ENCODE measurements at places on chromosomes 4 and X. TPM values are rescaled to one million over a fixed set of nuclear protein-coding genes. Genes with fewer than 3 reads are reported as not detected.

Gene GTPBP6
- total RNA-seq: 68.3 TPM

Gene PROM1
- total RNA-seq: not detected

Gene GAGE2A
- total RNA-seq: not detected

Gene ETDB
- not detected for total RNA-seq

Gene MND1
- total RNA-seq: 13.5 TPM

Gene ZNF41
- 10.7 TPM for total RNA-seq

Gene ESX1
- not detected for total RNA-seq

Gene GABRG1
- total RNA-seq: not detected

Gene GPM6B
- not detected for total RNA-seq

Gene ABRAXAS1
- 11.3 TPM for total RNA-seq

Gene RXFP1
- not detected for total RNA-seq

Gene ADH1C
- total RNA-seq: not detected

Gene FAM9B
- total RNA-seq: not detected

Gene CLDN2
- total RNA-seq: not detected

DNA sequence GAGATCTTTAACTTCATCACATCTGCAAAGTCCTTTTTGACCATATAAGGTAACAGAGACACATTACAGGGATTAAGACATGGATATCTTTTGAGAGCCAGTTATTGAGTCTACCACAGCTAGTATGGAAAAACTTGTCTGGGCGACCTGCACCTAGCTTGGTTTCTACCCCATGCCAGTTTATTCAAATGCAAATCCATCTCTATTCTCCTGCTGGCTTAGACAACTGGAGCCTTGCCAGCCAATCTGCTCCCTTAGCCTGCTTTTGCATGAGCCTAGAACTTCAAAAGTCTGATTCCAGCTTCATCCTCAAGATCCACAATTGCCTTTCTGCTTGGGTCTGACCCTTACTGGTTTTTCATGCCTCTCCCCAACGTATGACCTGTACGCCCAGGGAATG is 212.0 kb upstream of the AFF2 start:
- DNase-seq: no peak
- no peaks in the 10 kb centered on the region for H3K4me1 ChIP-seq
- no peaks in the 10 kb centered on the region for H3K36me3 ChIP-seq
- no peak overlapping the region for H3K27ac ChIP-seq

DNA sequence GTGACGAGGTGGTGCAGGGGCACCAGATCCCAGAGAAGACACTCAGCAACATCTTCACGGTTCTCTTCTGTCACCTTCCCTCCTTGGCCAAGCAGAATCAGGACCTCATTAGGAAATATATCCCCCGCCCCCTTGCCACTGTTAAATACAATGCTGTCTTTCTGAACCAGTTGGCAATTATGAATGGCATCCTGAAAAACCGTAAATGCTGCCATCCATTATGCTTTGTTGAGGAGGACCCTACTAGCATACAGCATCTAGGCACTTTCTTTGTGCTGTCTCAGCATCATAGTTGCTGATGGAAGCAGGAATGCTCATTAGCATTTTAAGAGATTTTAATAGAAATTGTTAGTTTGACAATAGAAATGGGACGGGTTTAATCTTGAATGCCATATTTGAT is 138.5 kb downstream of the DCLK2 start:
- DNase-seq: no peak
- H3K36me3 ChIP-seq: no peaks in the 10 kb centered on the region
- no peak overlapping the region for H3K4me3 ChIP-seq
- no peaks in the 10 kb centered on the region for H3K4me1 ChIP-seq

GRCh38 chrX:10743476-10743875 is 123.1 kb upstream of the MID1 start:
- no peaks in the 10 kb centered on the region for H3K36me3 ChIP-seq
- no peak for DNase-seq
- H3K4me3 ChIP-seq: no peak overlapping the region
- no peak overlapping the region for H3K27ac ChIP-seq

- no peak for DNase-seq
- H3K36me3 ChIP-seq: peaks cover 22% of the 10 kb centered on the region
- no peaks in the 10 kb centered on the region for H3K27me3 ChIP-seq
- H3K4me3 ChIP-seq: peak overlapping the region; percentile 66
- peaks cover 59% of the 10 kb centered on the region for H3K4me1 ChIP-seq
These were observed 38.0 kb upstream of the IL21 start for GRCh38 chr4:122658818-122659295.

DNA sequence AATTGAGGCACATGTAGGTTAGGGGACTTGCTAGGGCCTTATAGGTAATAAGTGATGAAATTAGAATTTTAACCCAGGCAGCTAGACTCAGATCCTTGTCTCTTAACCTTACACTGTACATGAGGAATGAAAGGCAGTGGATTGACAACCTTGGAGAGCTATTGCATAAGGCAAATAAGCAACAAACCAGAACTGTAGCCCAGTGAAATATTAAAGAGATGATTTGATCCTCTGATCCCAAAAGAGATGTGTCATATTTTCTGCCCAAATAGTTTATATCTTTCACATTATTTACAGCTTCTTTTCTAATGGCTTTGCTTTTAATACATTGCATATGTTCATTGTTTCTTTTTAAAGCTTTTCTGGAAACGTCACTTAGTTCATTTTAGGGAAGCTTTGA is 252.6 kb downstream of the ANK2 start:
- peaks cover 5% of the 10 kb centered on the region for H3K4me1 ChIP-seq
- no peak overlapping the region for H3K27ac ChIP-seq
- no peaks in the 10 kb centered on the region for H3K36me3 ChIP-seq
- DNase-seq: no peak

- H3K4me3 ChIP-seq: no peak overlapping the region
- no peaks in the 10 kb centered on the region for H3K27me3 ChIP-seq
- H3K36me3 ChIP-seq: no peaks in the 10 kb centered on the region
- DNase-seq: no peak
- H3K4me1 ChIP-seq: no peaks in the 10 kb centered on the region
These were observed 137.1 kb downstream of the PJA1 start for GRCh38 chrX:69028006-69028760.

- H3K4me1 ChIP-seq: peaks cover 12% of the 10 kb centered on the region
- H3K27me3 ChIP-seq: peaks cover 47% of the 10 kb centered on the region
- no peaks in the 10 kb centered on the region for H3K36me3 ChIP-seq
- H3K27ac ChIP-seq: peak overlapping the region; percentile 21
- H3K4me3 ChIP-seq: peak overlapping the region; percentile 84
- no peak for DNase-seq
These were observed 1.0 kb downstream of the FAT4 start for GRCh38 chr4:125315576-125316400.

- no peak for DNase-seq
- H3K27ac ChIP-seq: no peak overlapping the region
- no peaks in the 10 kb centered on the region for H3K27me3 ChIP-seq
- H3K36me3 ChIP-seq: no peaks in the 10 kb centered on the region
- H3K4me1 ChIP-seq: no peaks in the 10 kb centered on the region
These were observed 876.4 kb upstream of the SLIT2 start for GRCh38 chr4:19375136-19375804.

- H3K27me3 ChIP-seq: no peaks in the 10 kb centered on the region
- DNase-seq: no peak
- no peaks in the 10 kb centered on the region for H3K36me3 ChIP-seq
- no peak overlapping the region for H3K27ac ChIP-seq
These were observed 69.9 kb downstream of the AMELX start for GRCh38 chrX:11363069-11363594.

DNA sequence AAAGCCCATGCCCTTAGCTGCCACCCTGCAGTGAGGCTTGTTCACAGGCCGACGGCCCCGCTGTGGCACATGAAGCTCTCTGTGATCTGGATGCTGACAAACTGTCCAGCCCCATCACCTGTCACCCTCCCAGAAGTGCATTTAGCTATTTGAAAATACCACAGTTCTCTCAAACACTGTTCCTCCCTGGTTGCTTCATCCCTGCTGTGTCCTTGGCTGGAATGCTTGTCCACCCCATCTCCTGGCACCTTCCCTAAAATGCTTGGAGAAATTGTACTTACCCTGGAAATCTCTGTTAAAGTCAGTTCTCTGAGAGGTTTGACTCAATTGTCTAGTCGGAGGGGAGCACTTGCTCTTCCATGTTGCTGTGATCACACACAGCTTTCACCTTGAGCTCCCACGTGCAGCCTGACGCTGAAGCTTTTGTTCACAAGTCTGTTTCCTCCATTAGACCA is 10.1 kb downstream of the SYNPO2 start:
- no peaks in the 10 kb centered on the region for H3K36me3 ChIP-seq
- H3K4me1 ChIP-seq: no peaks in the 10 kb centered on the region
- no peak for DNase-seq
- no peak overlapping the region for H3K27ac ChIP-seq

DNA sequence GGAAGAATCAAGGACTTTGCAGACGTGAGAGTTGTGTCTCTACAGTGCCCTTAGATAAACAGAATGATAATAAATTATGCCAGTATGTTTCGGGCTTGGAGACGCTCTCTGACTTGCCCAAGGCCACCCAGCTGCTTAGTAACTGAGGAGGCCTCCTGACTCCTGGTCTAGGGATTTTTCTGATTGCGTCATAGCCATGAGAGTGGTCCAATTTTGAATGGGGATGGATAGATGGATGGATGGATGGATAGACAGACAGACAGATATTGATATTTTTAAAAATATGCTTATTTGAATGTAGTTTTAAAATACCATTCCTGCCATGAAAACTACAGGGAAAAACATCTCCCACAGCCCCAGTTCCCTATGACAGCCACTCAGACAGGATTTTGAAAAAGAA is 15.5 kb downstream of the ARHGAP36 start:
- H3K27ac ChIP-seq: no peak overlapping the region
- H3K36me3 ChIP-seq: no peaks in the 10 kb centered on the region

DNA sequence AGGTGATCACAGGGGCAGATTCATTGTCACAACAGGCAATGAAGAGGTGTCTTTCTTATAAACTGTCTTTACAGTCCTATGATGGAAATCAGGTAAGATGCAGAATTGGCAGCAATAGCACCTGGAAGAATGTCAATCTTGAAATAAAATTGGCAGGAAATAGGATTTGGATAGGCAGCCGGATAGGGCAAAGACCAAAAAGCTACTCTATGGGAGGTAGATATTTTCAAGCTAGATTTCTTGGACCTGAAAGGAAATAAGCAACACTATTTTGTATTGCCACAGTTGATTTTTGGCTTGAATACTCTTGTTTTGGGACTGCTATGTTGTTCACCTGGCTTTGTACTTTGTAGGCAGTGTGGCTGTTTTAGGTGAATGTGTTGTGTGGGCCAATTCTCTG is 314.2 kb downstream of the SLC7A11 start:
- H3K4me3 ChIP-seq: no peak overlapping the region
- no peak overlapping the region for H3K27ac ChIP-seq
- no peaks in the 10 kb centered on the region for H3K27me3 ChIP-seq
- H3K4me1 ChIP-seq: no peaks in the 10 kb centered on the region
- DNase-seq: no peak

- DNase-seq: no peak
- no peaks in the 10 kb centered on the region for H3K36me3 ChIP-seq
- peaks cover 2% of the 10 kb centered on the region for H3K27me3 ChIP-seq
- peak overlapping the region; percentile 55 for H3K27ac ChIP-seq
- no peaks in the 10 kb centered on the region for H3K4me1 ChIP-seq
These were observed 85.0 kb upstream of the ZNF81 start for GRCh38 chrX:47751670-47752069.

- no peak overlapping the region for H3K4me3 ChIP-seq
- no peaks in the 10 kb centered on the region for H3K27me3 ChIP-seq
- no peak for DNase-seq
- H3K36me3 ChIP-seq: no peaks in the 10 kb centered on the region
- H3K27ac ChIP-seq: no peak overlapping the region
These were observed 22.7 kb downstream of the SMPX start for GRCh38 chrX:21735038-21735767.

GRCh38 chr4:144582105-144582850 is 63.7 kb upstream of the HHIP start:
- H3K36me3 ChIP-seq: no peaks in the 10 kb centered on the region
- H3K4me3 ChIP-seq: no peak overlapping the region
- H3K27me3 ChIP-seq: peaks cover 2% of the 10 kb centered on the region
- no peak for DNase-seq

DNA sequence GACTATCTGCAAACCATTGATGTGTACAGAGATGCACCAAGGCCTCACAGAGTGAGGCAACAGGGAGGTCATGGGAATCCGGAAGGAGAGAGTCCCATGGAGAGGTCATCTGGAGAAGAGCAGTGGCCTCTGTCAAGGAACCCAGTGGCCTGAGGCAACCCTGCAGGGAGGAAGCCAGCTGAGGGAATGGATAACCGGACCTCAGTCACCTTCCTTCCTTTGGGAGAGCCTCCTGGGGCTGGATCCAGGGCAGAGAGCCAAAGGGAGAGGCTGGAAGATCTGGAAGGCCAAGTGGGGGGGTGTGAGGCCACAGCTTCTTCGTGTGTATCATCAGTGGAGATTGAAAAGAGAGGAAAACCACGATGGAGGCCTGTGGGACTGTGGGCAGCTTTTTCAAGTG is 24.3 kb upstream of the CD38 start:
- H3K27me3 ChIP-seq: no peaks in the 10 kb centered on the region
- peak overlapping the region; percentile 94 for H3K27ac ChIP-seq
- no peaks in the 10 kb centered on the region for H3K36me3 ChIP-seq
- peak overlapping the region; percentile 45 for H3K4me3 ChIP-seq
- no peak for DNase-seq

DNA sequence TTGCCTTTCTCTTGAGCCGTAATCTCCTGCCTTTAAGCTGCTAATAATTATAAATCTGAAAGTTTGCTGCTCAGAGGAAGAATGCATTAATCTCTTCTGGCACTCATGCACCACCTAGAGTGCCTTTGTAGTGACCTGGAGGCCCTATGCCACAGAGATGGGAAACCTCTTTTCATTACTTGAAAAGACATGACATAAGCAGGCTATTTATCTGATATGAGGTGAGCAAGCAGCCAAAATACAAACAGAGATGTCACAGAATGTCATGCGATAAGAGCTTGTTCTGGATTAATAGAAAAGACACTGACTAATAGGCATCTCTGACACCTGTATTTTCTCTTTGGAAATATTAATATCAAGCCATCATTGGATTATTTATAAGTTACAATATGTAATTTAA is 42.3 kb downstream of the GABRB1 start:
- H3K4me3 ChIP-seq: no peak overlapping the region
- H3K27ac ChIP-seq: no peak overlapping the region
- no peaks in the 10 kb centered on the region for H3K4me1 ChIP-seq
- DNase-seq: no peak
- H3K36me3 ChIP-seq: no peaks in the 10 kb centered on the region

GRCh38 chrX:49925176-49925575 is 2.8 kb downstream of the CLCN5 start:
- no peaks in the 10 kb centered on the region for H3K27me3 ChIP-seq
- H3K4me3 ChIP-seq: no peak overlapping the region
- no peak overlapping the region for H3K27ac ChIP-seq
- peaks cover 9% of the 10 kb centered on the region for H3K36me3 ChIP-seq
- peaks cover 12% of the 10 kb centered on the region for H3K4me1 ChIP-seq

Measured in activated T-helper 1 cell treated with anti-CD3 and anti-CD28 coated beads, Interleukin-12 subunit alpha, Interleukin-12 subunit beta, Interleukin-2, Interleukin-4 antibody, amounts not matched to agents 30 ng/mL and 10 ng/mL and 1 ng/mL, durations not matched to agents 14 hours and 24 hours and 36 hours (primary cell).